ENCODE measurements at places on chromosomes 4 and X.

- no peak for DNase-seq
Measured at GRCh38 chrX:123108513-123109427, 75.3 kb upstream of the GRIA3 start.

DNA sequence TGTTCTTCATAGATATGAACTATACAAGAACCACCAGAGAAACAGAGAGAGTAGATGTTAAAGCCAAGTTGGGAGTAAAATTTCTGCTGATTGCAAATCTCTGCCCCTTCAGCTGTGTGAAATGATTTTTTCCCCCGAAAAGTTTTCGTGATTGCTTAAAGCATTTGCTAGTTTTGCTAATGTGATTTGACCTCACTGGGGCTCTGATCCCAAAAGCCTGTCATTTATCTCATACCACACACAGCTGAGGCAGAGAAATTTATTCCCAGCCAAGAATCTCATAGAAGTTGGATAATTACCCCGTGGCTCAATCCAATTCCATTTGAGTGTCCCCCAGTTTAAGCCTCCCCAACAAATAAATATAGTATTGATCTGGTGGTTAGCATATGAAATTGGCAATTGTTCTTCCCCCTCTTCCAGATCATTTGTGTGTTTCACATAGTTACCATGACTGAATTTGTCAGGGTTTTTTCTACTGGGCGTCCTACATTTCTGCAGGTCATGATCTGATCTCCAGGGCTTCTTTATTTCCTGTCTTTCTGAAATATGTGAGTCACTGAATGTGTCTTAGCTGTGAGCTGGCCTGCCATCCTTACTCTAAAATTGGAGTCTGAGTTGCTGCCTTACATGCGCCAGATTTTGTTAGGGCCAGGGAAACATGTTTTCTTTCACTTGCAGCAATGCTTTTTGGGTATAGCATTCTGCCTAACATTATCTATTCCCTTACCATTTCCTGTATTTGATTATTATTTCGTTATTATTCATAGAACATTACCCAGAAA is 167.5 kb upstream of the FRMPD4 start:
- DNase-seq: no peak

GRCh38 chr4:71066737-71067716 is 73.6 kb downstream of the DCK start:
- DNase-seq: no peak

DNA sequence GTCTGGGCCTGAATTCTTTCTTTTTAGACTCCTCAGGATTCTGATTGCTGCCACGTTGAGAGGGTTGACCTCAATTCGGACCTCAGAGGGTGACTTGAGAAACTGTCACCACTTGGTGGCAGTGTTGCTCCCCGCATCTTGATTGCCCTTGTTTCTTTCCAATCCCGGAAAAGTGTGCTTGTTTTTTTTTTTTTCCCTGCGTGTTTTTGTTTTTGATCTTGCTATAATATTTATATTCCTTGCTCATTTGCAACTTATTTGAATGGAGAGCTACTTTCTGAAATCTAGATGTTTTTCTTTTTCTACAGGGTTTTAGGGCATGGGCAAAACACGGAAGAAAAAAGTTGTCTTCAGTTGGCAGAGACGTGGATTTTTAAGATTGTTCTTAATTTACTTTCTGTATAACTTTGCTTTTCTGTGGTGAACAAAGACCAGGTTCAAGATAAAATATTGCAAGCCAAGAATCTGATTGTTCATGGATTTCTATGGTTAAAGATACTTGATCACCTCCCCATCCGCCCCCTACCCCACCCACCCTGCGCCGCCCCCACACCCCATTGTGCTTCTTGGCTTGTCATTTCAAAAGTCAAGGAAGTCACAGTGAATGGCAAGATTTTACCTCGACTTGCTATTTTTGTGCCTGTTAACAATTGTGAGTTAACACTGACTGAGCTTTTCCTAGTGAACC is 102.0 kb downstream of the PTTG2 start:
- peak; percentile 62 for DNase-seq

GRCh38 chrX:124358800-124359383 is 12.5 kb downstream of the SH2D1A start:
- no peak for DNase-seq

DNA sequence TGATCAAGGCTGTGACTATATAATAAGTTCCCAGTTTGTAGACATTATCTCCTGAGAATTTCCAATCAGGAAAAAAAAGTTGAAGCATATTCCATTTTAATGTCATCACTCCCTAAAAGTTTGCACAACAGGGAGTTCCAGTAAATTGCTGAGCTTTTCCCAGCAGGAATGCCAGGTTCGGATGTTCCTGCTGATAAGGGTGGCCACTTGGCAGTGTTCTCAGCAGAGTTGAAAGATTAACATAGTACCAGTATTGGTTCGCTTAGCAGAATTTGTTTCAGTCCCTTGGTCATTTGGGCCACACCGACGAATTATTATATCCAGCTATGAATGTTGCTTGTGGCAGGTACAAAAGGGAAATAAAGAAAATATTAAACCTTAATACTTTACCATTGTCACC is 5.2 kb upstream of the CXCL2 start:
- no peak for DNase-seq

DNA sequence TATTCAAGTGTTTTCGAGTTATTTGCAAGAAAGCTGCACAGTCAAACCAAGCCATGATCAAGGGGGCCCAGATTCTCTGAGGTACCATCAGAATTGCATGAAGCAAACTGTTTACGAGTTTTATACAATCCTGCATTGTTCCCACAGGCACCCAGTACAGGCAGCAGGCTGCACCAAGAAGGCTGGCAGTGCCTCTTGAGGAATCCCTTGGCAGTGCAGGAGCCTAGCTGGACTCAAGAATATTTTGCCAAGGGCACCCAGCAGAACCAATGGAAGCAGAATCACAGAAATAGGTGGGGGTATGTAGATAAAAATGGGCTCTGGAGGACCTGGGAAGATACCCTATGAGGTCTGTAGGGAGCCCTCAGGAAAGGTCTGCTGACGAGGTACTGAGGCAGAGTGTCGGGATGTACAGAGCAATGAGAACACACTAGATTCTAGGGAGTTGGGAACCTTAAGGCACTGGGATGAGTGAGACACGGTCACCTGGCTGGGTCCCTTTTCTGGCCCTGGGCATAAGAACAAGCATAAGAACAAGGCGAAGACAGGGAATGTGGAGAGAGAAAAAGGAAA is 2.5 kb upstream of the PLP1 start:
- no peak for DNase-seq

- DNase-seq: no peak
Measured at GRCh38 chr4:92433272-92433758, 129.5 kb downstream of the GRID2 start.

GRCh38 chr4:170007113-170007512 is 19.1 kb downstream of the MFAP3L start:
- DNase-seq: no peak

DNA sequence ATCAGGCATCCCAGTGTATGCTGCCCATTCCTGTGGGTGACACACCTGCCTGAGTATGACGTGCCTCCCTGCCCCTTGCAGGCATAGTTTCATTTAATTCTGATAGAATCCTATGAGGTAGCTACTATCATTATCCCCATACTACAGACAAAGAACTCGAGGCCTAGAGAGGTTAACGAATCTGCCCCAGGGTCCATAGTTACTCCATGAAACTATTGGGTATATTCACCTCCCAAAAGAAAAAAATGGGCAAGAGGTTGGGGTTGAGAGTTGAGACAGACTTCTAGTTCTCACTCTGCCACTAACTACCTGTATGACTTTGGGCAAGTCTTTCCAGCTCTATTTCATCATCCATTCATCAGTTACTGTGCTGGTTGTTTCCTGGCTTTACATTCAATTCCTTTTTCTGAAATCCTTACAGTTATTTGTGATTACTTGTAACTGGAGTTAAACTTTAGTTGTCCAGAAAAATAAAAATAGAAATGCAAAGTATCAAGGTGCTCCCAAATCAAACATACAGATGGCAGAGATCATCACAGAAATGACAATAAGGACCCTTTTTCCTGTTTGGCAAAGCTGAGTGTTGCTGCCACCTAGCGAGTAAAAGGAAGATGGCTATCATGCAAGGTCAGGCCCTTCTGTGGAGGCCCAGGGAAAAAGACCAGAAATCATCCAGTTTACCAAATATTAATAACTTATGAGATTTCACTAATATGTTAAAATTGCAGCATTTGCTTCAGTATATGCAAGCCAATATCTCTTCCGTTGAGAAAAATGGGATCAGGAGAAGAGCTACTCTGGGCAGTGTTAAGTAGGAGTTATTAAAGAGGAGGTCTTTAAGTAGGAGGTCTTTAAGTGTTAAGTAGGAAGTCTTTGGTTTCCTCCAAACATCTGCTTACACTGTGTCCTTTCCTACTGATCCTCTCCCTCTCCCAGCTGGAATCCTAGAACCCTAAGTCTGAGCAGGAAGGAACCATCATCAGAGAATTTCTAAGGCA is 17.1 kb upstream of the MAP7D3 start:
- DNase-seq: no peak
